ENCODE measurements at places on chromosomes 2 and 18.

DNA sequence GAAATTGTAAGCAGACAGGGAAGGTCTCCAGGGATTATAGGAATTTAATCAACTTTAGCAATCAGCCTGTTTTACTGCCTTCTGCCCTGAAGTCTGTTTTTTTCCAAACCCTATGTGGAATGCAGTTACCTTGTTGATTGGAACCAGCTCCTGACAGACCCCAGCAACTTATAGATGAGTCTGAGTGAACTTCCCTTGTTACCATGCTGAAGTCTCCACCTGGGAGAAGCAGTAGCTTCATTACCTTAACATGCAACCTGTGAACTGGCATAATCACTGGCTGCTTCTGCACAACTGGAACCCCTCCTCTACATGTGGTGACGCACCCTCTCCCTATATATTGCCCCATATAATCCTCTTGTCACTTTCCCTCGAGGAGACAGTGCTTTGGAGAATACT, 226.3 kb upstream of the SPOPL start:
- DNase-seq: no peak

GRCh38 chr2:106932644-106933043, 46.7 kb upstream of the ST6GAL2 start:
- no peak for DNase-seq

DNA sequence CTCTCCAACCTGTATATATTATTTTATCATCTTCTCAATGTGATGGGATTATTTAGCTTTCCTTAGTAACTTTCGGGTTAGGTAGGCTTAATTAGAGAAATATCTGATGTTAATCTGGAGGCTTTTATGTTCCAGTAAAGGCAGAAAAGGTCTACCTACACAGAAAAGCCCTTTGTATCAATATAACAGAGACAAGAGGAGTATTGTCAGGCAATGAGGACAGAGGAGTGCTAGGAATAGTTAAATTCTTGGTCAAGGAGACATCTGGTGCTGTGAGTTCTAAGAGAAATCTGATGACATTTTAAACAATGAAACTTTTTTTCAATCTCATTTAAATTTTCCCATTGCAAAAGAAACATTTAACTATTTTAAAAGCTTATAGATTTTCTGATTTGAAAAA, 36.1 kb downstream of the DPP4 start:
- no peak for DNase-seq

DNA sequence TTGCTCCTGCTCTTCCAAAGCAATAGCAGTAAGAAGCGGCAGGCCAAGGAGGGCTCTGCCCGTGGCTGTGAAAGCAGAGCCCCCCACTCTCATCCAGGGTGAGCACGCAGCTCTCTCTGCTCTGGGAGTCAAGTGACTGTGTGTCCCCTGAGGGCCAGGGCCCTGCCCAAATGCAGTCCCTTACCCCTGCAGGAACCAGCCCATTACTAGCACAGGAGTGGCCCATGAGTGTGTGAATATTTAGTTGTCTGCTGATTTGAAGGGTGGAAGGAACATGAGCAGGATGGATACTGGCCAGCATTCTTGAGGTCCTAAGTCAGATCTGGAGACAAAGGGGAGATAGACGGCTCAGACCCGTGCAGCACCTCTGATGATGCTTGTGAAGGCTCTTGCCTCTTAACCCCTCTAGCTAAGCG, 69.7 kb upstream of the FOSL2 start:
- DNase-seq: no peak

DNA sequence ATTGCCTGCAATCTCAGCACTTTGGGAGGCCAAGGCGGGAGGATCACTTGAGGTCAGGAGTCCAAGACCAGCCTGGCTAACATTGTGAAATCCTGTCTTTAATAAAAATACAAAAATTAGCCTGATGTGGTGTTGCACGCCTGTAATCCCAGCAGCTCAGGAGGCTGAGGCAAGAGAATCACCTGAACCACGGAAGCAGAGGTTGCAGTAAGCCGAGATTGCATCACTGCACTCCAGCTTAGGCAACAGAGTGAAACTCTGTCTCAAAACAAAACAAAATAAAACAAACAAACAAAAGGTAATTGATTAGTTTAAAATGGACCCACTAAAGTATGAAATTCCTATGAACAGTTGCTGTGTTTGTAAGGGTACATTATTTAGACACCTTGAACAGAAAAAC, 39.8 kb downstream of the CDH7 start:
- DNase-seq: no peak

DNA sequence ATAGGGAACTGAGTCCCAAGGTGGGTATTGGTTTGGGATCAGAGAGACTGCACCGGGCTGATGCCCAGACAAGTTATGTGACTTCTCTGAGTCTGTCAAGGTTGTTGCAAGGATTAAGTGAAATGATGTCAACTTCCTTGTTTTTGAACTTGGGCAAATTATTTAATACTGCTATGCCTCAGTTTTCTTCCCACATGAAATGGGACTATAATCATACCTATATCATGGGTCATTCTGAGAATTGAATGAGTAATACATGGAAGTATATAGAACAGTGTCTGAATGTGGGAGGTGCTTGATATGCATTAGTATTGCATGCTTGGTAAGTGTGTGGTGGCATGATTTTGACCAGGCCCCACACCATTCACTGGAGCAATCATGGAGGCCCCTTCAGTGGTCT, 99.0 kb downstream of the PRKCE start:
- DNase-seq: no peak

- no peak for DNase-seq
Observed at GRCh38 chr2:71816815-71817214, 330.8 kb downstream of the CYP26B1 start.
